ENCODE measurements at places on chromosomes 11 and 22.

DNA sequence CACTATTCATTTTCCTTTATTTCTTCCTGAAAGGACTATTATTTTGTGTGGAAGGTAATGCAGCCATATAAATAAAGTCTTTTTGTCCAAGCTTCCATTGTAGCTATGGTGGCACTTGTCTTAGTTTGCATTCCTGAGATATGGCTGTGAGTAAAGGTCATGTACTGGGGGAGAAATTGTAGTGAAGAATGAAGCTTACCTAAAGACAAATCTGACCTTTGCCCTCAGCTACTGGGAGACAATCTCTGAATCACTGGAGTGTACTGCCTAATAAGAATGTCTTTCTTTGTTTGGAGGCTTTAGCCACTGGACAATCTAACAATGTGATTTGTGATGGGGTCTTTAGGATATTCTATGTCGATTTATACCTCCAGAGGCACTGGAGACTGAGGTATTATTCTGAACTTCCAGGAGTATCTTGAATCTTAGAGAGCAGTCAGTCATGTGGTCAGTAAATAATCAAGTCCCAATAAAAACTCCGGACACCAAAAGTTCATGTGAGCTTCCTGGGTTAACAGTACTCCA is 39.7 kb upstream of the OR5AK2 start:
- DNase-seq: no peak

DNA sequence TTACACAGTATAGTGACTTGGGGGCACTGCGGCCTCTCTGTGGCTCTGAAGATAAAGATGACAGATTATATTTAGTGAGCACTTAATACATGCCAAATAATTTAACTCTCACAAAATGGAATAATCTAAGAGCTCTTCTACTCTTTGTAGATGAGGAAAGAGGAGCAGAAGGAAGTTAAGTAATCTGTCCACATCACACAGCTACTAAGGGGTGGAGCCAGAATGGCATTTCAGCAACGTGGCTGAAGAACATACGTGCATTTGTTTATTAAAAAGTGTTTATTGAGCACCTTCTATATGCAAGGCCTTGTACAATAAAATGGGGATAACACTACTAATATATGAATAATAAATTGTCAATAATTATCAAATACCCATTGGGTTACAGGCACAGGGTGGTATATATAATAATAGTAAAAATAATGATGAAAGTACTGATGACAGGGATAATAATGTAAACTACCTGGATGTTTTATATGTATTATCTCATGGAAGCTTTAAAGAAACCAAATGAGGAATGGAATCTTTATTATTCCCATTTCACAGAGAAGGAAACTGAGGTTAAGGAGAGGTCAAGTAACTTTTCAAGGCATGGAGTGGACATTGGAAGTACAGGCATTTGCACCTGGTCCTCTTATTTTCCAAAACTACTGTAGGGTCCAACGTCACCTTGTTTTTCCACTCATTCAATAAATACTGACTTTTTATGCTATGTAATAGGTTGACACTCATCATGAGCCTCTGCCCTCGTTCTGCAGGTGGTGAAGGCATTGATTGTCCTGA is 38.0 kb upstream of the IL17RA start:
- DNase-seq: no peak

- DNase-seq: no peak
Measured at GRCh38 chr11:30091737-30092136, 74.9 kb upstream of the KCNA4 start.

DNA sequence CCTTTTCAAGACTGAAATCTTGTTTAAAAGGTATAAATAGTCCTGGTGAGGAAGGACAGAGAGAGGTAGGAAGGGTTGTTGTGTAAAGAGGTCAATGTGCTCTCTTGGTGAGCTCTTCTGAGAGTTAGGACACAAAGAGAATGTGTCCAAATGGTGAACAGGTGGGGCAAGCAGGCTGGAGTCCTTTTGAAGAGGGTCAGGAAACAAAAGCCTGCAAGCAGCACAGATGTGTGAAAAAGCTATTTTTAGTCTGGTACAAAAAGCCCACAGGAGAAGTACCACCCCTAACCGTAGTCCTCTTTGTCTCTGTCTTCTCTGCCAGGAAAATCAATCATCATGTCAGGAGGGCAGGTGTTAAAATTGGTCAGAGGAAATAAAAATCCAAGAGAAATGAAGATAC is 54.4 kb upstream of the SYN3 start:
- peak; percentile 95 for DNase-seq

DNA sequence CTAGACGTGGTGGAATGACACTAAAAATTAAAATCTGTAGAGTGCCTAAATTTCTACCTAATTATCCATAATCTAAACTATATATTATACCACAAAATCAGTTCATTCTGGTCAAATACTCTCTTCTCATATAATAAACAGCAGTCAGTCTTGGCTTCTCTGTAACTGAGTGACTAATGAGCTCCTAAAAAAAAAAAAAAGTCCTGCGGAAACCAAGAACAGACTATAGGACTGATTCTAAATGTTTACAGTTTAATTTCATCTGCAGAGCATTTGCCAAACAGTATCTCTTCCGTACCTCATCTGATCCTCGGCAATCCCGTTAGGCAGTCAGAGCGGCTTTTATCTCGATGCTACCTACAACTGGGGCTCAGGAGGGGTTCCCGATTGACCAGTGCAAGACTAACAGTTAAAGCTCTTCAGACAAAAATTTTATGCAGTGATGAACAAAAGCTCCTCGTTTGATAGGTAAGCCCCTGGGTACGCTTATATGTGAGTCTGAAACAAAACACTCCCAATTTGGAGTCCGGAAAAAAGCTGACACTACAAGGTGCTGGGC is 686 bp downstream of the KIF18A start:
- no peak for DNase-seq

GRCh38 chr11:117519170-117519569 is 191.5 kb downstream of the CEP164 start:
- DNase-seq: peak; percentile 22

GRCh38 chr11:12691473-12691872 is 17.3 kb downstream of the TEAD1 start:
- no peak for DNase-seq

DNA sequence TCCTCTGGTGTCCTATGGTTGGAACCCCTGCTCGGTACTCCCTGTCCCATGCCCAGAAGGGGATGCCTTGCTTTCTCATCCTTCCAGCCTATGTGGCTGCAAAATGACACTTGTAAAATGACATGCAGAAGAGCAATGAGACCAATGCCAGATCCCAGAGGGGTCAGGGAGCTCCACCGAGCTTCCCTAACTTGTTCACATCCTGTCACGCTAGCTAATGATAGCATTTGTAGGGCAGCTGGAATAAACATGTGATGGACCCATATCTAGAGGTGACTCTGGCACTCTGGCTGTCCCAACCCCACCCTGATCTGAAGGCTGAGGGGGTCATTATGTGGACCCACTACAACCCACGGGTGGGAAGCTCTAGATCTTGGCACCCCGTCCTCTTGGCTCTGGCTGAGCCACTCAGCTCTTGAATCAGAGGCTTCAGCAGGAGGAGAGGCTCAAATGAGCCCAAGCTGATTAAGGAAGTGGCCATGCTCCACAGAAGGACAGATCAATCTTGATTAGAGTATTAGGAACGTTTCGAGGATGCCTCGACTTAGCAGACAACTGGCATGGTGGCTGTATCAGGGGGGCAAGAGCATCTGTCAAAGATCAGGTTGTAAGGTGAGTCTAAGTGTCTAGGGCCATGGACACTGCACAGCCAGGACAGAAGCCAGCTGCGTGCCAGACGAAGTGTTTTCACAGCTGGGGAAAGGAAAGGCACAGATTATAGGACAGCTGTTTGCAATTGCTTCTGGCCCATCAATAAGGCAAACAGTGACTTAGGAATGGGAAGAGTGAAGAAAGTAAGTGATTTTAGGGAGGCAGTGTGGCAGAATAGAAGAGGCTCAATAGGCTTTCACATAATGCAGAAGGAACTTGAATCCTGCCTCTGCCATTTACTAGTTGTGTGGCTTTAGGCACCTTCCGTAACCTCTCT is 182.8 kb downstream of the KIRREL3 start:
- DNase-seq: no peak

DNA sequence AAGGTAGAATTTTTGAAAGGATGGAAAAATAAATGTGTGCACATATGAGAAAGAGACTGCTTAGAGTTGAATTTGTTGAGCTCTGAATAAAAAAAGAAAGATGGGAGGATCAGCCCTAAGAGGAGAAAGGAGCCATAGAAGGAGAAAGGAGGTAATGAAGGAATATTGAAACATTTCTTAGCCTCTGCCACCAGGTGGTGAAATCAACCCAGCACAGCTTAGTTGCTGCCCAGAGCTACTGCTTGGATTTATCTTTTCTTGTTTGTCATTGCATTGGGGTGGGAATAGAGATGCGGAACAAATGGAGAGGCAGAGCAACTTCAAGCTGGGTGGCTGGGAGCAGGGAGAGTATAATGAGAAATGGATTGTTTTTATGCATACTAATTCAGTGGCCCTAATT is 80.4 kb downstream of the SERGEF start:
- DNase-seq: no peak

DNA sequence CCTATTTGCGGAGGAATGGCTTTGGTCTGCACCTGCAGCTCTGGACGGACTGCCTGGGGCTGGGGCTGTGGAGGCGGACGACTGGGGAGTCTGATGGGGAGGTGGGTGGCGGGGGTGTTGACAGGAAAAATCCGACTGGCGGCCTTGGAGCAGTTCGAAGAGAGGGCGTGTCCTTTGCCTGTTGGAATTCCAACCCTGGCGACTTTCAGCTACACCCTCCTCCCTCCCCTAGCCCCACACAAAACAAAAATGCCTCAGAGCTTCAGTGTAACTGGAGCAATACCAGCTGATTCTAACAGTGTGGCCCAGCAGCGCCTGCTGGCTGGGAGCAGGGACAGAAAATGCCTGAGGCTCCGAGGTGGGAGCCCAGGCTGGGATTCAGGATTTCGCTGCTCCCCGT is 85.4 kb downstream of the ATXN10 start:
- DNase-seq: no peak

GRCh38 chr11:3613998-3614741 is 27.6 kb downstream of the ART5 start:
- no peak for DNase-seq

GRCh38 chr11:6258571-6259081 is 1.0 kb upstream of the CCKBR start:
- DNase-seq: peak; percentile 14

GRCh38 chr11:116694815-116695590 is 77.8 kb downstream of the BUD13 start:
- DNase-seq: no peak
